ENCODE measurements at places on chromosomes 7 and 10.

GRCh38 chr10:48431871-48432270 is 125.4 kb downstream of the MAPK8 start:
- no peak for DNase-seq

DNA sequence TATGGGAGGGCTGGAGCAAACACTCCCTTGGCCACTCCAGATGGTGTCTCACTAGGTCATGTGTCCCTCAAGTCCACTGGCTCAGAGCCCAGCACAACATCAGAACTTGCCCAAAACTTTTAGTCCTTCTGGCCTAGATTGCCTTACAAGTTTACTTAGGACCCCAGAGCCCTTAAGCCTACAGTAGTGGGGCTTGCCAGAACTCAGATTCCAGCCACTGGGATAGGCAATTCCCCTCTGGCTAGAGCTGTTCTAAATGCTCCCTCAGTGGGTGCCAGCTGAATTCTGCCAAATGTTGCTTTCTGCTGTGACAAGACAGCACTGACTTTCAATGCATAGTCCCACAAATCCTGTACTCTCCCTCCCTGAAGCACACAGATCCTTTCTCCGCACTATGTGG is 331.1 kb downstream of the HTR7 start:
- DNase-seq = no peak

- no peak for DNase-seq
These were observed 37.5 kb upstream of the LRRC4 start for GRCh38 chr7:128068785-128069184.

- DNase-seq = no peak
These were observed 119.3 kb upstream of the PRKCQ start for GRCh38 chr10:6699336-6699735.

DNA sequence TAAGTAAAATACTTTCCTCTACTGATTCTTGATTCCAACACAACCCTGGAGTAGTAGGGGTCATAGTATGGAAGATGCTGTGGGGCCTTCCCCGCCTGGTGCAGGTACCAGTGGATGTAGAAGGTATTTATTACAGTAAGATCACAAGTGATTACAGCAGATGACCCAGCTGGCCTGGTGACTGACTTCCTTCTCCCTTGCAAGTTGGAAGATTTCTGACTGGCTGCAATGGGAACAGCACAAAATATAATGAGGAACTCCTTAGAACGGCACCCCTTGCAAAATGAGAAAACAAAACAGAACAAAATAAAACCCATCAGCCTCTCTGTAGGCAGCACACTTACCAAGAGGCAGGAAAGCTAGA is 61.7 kb upstream of the TARP start:
- no peak for DNase-seq

GRCh38 chr10:22442468-22442867 is 97.2 kb downstream of the SPAG6 start:
- no peak for DNase-seq

GRCh38 chr10:3605882-3606281 is 179.1 kb downstream of the KLF6 start:
- no peak for DNase-seq

GRCh38 chr10:73590881-73591799 is at the start of gene USP54:
Gene USP54 (minus strand): TSS chr10:73591342. CDS start chr10:73575658, 15,684 bp downstream.
- peak; percentile 76 for DNase-seq

GRCh38 chr10:93993414-93993781 is 333 bp upstream of the PLCE1 start:
- DNase-seq = no peak

GRCh38 chr7:39461263-39461820 is 104.9 kb upstream of the YAE1 start:
- DNase-seq = no peak

DNA sequence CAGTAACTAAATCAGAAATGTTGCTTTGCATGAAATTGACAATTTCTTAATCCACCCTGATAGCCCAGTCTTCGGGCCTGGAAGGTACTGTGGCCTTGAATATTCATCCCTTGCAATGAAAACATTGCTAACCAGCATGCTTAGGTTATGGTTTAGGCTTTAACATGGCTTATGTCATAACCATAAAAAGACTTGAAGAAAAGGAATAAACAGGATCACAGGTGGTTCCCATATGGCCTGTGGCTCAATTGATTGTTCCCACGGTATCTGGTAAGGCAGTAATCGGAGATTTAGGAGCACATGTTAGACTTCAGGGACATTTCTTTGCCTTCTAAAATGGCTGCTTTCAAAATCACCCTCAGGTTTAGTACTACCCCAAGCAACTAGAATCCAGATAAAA is 139.5 kb downstream of the ST7 start:
- DNase-seq = no peak

- DNase-seq = no peak
These were observed 344.4 kb downstream of the TCERG1L start for GRCh38 chr10:130967161-130967560.

DNA sequence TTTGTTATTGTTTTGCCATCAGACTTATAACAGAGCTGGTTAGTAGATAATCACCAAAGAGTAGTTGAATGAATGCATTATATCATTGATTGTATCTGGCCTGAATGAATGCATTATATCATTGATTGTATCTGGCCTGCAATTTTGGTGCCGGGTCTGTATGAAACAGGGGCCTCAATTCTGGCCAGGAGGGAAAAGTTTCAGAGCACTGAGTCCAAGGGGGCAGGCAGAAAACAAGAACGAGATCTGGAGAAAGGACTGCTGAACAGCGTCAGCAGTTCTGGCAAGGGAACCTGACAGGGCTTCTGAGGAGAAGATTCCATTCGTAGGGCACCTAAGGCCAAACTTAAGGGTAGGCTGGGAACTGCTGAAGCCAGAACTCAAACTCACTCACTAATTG is 128.0 kb downstream of the SEMA3C start:
- no peak for DNase-seq

DNA sequence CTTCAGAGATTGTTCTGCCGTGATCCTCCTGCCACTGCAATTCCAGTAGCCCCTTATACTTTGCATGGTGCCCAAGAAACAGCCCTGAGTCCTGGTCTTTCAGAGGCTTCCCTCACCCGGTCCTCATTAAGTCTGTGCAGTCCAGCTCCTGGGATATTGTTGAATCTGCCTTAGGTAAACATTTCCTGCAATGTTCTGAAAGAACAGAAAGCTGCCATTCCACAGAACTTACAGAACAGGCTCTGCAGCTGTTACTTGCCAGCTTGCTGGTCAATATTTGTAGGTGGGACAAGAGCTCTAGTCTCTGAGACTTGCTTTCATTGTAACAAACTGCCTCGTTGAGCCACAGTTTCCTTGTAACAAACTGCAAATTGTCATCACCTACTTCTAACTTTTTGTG is 115.0 kb upstream of the KIF5B start:
- no peak for DNase-seq

DNA sequence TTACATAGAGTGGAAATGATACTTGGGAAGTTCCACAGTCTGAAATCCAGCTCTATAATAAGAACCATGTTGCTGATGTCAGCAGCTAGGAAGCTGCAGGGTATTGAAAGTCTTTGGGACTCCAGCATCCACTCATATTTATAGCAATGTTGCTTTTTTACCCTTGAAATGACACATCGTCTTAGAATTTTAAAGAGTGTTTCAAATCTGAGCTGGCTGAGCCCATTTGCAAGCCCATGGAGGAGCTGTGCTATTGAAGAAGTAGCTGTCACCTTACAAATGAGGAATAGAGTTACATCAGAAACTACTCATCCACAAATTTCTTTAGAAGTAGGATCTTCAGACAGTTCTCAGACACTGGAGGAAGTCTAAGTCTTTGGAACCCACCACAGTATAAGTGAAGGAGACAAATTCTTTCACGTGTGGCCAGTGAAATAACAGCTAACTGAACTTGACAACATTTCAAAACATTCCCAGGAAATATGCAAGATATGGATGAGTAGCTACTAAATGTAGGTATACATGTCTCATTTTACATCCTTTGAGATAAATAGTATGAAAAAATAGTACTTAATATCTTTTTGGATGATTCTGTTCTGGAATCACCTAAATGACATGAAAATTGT is 203.6 kb downstream of the ZNF365 start:
- DNase-seq = no peak

- peak; percentile 32 for DNase-seq
These were observed 1.4 kb upstream of the CTBP2 start for GRCh38 chr10:125161707-125162119.

DNA sequence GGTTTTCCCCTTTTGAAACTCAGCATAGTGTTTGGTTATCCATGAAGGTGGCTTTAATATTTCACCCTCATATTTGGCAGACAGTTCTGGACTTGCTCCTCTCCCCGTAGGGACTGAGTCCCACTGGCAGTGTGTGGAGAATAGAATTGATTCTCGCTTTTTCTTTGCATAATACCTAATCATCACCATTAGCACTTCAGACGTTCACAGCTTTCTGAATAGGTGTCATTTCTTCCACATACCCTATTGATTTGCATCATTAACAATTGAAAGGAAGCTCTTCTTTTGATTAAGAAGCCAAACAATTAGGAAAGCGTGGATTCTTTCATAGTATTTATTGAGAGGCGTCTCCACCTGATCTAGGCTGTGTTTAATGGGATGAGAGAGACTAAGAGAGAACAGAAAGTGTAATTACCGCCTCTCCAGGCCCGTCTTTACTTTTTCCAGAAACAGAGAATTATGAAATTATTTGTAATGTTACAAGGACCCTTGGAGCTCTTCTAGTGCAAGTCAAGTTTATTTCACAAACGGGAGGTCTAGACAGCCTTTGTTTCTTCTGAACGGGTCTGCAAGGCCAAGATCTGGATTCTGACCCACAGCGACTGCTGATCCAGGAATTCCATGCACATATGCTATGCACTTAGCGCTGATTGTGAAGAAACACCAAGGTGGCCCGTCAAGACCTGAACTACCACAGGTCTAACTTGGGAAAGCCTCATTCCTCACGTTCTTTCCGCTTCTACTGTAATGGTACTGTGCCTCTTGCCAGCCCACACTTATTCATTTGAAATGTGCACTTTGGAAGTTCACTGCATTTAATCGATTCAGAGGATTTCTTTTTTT is 249.9 kb upstream of the C7orf33 start:
- DNase-seq = no peak

- no peak for DNase-seq
These were observed 132.8 kb downstream of the PTPN20 start for GRCh38 chr10:47043928-47044538.

- DNase-seq = no peak
These were observed 346.7 kb upstream of the PLXDC2 start for GRCh38 chr10:19469521-19469920.

- DNase-seq = no peak
These were observed 179.6 kb downstream of the SND1 start for GRCh38 chr7:127831318-127832219.

DNA sequence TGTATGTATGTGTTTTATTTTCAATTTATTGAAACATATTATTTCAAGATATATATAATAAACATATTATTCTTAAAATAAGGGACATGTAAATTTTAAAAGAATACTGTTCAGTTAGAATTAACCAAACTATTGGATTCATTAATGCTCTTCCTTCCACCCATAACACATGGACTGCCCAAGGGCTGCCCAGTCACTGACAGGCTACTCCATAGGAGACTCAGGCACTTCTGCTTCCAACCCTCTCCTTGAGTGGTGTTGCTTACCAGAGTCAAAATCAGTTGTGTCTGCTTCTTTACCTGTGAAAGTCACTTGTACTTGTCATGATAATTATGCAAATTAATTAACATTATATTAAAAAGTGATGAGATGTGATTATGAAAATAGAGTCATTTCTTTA is 9.8 kb upstream of the GPR37 start:
- no peak for DNase-seq

GRCh38 chr7:56287429-56288138 is 171.4 kb upstream of the NUPR2 start:
- DNase-seq = no peak

- no peak for DNase-seq
These were observed 37.9 kb downstream of the GLI3 start for GRCh38 chr7:42198974-42199668.

GRCh38 chr7:494906-495305 is 24.7 kb downstream of the PDGFA start:
- no peak for DNase-seq

- DNase-seq = no peak
These were observed 67.5 kb upstream of the ZMIZ1 start for GRCh38 chr10:79001082-79001885.

GRCh38 chr10:6035931-6036575 is 26.1 kb downstream of the IL2RA start:
- no peak for DNase-seq

DNA sequence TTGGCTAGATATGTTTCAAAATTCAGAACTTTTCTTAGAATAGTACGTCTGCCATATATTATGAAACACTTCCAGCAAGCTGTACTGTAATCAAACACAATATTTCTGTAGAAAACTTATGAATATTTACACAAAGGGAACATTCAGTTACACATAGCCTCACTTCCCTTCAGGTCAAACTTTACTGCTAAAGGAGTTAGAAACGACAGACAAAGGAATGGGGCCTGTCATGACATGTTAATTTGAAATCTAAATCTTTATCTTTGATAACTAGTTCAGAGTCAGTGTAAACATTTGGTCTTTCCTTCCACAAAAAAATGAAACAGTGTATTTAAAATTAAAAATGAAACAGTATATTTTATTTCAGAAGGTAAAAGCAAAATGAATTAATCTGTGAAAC is 1.0 kb upstream of the CROT start:
- DNase-seq = no peak

DNA sequence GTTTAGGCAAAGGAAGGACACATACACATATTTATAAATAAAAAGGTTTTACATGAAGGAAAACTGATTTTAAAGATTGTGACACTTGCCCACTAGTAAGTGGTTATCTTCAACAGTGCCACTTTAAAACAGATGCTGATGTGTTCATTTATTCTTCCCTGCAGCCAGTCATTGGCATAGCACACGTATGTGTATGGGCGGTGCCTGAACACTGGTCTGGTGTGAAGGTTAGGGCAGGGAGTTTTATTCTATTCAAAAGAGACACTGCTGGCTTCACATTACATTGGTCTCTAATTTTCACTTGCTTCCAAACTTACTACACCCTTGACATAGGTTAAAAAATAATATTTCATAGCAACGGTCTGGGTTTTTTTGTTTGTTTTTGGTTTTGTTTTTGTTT is 57.9 kb downstream of the NOD1 start:
- no peak for DNase-seq

DNA sequence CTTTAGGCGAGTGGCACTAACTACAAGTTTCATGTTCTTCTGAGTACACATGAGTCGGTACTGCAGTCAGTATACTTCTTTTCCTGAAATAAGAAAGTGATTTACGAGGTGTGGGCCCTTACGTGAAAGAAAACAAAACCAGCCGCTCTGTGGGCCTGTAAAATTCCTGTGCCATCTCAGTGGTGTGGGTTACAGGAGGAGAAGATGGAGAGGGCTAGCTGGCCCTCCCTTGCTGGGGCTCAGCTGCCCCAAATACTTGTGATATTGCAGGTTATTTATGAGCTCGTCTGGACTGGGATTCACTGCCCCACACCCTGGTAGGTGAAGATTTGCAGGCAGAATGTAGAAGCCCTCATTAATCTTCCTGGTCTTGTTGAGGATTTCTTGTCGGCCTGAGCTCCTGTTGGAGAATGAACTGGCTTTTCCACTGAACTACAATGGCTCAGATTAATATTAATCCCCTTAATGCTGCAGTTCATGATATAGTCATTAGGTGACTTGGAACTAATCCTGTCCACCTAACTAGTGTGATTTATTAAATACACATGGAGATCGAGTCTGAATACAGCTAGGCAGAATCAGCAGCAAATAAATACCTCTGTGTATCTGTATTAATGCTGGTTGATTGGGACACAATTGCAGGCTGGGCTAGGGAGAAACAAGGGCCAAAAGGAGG is 68.0 kb downstream of the GBF1 start:
- DNase-seq = no peak

All from iPS-NIHi11 (cell line).